ENCODE measurements at places on chromosomes 6 and 20.

DNA sequence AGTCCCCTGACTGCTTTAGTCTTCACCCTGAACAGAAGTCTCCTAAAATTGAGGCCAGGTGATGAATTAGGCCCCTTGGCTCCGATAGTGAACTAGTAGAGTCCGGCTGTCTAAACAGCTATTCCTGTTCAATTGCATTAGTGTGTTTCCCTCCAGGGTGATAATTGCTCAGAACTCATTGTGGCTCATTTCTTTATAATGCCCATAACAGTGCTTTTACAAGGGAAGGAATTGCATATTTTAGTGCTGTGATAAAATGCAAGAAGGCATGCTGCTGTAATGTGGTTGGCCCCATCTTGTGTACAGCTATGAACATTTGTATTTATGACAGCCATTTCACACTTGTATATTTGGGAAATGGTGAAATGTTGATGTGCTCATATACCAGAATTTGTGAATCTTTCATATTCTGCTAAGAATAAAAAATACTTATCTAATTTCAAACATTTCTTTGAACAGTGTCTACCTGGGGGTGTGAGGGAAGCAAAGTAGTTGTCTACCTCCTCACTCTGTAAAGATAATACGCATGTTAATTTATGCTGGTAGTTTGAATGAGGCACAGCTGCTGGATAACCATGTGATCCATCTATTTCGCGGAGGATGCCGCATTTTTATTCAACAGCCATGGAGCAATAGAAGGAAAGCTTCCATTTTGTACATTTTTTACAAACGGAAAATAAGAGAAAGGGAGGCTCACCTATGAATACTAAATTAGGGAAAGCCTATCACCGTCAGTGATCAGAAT, 451.4 kb downstream of the NKAIN2 start:
- no peak for DNase-seq

- no peak for DNase-seq
Observed at GRCh38 chr6:108176281-108177089, 10.7 kb downstream of the NR2E1 start.

- DNase-seq, result no peak
Observed at GRCh38 chr6:6711832-6712448, 123.4 kb downstream of the LY86 start.

- no peak for DNase-seq
Observed at GRCh38 chr6:125057392-125058246, 95.4 kb downstream of the RNF217 start.

DNA sequence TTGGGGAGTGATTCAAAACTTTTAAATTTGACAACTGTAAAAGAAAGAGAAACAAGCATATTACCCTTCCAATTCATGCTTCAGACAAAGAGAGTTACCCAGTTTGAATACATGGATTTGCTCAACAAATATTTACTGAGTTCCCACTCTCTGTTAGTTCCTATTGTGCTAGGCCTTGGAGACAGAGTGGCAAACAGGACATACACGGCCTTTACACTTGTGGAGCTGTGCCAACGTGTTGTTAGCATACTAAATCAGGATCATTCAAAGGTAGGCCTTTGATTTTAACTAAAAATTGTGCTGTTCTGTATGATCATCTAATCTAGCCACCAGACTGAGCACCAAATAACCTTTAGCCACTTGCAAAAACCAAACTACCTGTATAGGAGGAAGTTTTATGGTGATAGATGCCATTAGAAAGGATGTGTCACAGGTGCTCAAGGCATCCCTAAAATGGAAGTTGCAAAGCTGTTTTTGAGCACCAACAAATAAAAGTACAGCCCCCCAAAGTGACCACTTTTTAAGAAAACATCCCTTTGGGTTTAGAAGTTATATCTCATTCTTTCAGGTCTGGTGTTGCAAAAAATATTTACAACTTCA, 84.5 kb downstream of the CHD6 start:
- no peak for DNase-seq

DNA sequence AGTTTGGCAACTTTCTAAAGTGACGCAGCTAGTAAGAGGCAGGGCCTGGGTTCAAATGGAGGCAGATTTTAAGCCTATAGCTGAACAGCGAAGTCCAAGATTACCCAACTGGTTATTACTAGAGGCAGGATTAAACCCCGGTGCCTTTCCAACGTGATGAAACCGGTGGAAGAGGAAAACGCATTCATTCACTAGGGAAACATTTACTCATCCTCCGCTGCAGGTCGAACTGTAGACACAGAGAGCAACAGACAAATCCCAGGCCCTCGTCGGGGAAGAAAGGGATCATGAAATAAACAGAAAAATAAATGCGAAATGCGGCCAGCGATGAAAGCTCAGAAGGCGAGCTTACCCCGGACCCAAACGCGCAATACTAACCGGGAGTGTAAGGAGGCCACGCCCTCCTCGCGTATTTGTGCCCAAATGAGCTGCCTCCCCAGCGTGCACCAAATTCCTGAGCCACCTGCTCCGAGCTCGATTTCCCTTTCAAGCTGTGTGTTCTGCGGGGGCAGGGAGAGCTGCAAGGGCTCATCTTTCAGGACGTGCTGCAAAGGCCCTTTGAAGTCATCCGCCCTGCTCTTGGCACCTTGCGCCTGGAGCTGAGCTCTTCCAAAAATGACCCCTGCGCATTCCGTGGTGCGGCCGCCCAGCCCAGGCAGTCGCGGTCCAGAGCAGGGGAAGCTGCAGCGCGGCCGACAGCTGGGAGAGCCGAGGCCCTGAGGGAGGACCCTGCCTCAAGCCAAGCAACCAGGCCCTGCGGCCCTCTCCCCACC, 46.9 kb downstream of the PDYN start:
- peak; percentile 51 for DNase-seq

- no peak for DNase-seq
Observed at GRCh38 chr20:47921408-47921807, 136.1 kb upstream of the SULF2 start.

DNA sequence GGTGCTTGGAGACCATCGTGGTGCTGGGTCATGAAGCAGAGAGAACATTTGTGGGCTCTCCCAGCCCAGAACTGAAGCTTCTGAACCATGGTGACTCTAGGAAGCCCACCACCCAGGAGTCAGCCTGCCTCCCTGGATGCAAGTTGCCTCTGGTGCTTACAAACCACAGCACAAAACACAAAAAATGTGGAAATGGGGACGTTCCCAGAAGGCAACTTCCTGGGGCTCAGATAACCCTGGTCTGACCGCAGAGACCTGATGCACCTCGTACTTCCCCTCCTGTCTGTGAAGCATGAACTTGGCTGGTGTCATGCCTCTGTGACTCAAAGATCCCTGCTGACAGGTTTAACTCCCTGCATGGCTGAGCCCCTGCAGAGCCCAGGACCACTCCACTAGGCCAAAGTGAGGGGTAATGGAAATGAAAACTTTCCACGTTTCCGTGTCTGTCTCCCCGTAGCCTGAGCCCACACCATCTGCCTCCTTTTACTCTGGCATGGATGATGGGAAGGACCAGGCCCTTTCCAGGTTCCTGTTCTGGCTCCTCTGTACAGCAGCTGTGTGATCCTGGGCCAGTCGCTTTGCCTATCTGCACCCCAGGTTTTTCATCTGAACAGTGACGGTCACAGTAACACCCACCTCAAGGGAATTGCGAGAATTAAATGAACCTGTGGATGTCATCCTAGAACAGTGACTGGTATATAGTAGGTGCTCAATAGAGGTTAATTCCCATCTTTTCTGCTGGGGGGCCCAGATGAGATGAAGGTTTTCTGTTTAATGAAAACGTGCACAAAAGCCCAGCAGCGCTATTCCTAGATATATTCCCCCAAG, 57.7 kb downstream of the PPP1R16B start:
- no peak for DNase-seq

DNA sequence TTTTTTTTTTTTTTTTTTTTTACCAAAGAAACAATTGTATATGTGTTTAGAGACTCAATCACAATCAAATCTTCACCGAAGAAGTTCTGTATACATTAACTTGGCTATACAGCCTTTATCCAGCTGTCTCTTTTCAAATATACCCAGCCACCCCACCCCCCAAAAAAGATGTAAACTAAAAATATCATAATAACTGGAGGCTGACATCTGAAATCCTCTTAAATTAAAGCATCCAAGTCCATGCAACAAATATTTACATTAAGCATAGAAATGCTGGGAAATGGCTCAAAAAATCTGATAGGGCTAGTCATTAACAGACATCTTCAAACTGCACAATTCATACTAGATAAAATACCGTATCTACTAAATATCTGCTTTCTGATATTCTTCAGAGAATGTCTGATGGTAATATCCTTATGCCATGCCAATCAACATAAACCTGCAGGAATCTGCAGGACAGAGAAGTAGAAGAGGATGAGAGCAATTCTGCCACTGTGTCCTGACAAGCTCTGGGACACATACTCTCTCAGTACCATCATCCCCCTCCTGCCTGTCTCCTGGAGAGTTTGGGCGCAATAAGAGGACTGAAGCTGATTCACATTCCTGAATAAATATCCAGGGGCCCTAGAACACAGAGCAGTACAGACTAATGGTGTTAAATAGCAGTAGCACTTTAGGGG, 152.4 kb downstream of the KIF6 start:
- no peak for DNase-seq

All from omental fat pad (tissue), 4 donors.